ENCODE measurements at places on chromosomes 3 and 15.

- DNase-seq = no peak
Observed at GRCh38 chr3:30233913-30234646, 372.3 kb upstream of the TGFBR2 start.

GRCh38 chr3:105040026-105040622 is 326.6 kb upstream of the ALCAM start:
- DNase-seq = no peak

DNA sequence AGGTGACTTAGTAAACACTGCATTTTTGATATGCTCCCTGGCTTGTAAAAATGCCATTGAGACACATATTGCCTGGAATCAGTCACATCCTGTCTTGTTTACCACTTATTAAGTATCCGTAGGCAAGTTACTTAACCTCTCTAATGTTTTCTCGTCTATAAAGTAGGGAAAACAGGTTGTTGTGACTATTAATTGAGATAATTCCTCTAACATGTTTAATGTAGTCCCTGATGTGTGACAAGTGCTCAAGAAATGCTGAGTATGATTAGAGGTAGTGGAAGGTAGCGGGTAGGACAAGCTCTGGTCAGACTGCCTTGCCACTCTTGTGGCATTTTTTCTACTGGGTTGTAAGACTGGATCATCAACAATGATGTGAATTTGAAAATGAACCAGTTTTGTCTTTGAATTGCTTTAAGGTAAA is 54.1 kb downstream of the NFKBIZ start:
- no peak for DNase-seq

DNA sequence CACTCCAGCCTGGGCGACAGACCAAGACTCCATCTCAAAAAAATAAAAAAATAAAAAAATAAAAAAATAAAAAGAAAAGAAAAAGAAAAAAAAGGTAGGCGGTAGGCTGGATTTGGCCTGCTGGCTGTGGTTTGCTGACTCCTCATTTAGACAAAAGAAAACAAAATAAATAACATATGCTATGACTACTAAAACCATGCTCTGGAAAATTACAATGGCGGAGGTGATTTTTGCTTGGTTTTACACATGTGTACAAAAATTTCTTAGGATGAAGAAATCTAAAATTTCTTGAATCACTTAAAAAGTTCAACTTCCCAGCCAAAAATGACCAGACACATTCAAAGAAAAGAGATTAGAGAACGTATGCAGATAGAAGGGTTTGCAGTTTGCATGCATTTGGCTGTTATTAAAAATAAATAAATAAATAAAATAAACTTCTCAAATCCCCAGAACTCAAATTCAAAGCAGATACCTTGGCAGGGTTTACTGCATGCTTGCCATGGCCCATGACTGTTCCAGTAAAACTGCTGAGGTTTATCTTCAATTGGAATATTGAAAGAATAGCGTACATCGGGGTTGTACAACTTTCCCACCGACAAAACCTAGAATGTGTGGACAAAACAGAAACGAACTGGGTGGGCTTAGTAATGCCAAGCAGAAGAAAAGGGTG is 65.9 kb downstream of the ADAMTS9 start:
- no peak for DNase-seq

GRCh38 chr15:57865294-57865693 is 158.8 kb downstream of the POLR2M start:
- DNase-seq = no peak

- no peak for DNase-seq
Observed at GRCh38 chr15:80155001-80155377, 2.2 kb downstream of the FAH start.

DNA sequence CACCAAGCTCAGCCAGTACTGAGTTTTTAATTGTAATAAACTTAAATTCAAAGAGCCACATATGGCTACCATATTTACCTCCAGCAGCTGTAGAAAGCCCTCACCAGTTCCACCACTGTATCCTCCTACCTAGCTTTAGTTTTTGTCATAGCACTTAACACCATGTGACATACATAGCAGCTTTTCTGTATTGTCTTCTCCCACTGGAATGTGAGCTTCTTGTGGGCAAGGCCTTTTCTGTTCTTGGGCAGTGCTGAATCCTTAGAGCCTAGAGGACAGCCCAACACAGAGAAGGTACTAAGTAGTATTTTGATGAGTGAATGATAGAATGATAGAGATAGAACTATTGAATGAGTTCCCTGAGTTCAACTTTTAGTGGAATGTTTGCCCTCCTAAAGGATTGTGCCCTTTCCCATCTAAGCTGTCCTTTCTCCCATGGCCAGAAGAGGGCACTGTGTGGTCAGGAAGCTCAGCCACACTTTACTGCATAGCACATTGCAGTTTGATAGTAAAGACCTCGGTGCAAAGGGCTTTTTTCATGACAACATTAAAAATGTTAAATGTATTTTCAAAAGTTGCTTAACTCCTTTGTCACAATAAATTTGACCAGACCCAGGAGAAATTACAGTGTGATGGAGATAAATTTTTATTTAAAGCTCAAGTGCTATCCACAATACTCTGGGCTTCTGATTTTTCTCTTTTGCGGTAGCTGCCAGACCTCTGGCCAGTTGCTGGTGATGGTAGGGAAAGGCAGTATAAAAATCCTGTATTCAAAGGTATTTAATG is 115.8 kb downstream of the GHSR start:
- no peak for DNase-seq

DNA sequence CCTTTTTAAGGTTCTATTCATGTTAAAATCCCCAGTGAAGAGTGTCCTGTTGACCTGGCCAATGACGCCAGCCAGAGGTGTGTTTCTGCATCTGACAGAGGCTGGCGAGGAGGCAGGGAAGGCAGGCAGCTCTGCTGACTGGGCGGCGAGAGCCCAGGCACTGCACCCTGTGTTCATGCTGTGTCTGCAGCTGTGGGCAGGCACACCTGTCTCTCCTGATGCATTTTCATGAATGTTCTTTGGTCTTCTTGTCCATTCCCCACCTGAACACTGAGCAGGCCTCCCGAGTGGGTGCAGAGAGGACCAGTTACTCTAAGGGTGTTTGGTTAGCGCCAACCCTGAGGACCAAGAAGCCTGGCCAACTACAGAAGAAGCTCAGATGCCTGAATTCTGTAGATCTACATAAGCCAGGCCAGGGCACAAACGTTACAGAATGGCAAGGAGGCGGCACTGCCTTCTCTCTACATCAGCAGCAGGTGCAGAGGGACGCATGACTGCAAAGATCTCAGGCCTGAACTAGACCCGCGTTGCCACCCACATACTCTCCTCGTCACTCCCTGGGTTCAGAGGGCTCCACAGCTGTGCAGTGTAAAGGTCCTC is 233.7 kb downstream of the OCA2 start:
- no peak for DNase-seq

DNA sequence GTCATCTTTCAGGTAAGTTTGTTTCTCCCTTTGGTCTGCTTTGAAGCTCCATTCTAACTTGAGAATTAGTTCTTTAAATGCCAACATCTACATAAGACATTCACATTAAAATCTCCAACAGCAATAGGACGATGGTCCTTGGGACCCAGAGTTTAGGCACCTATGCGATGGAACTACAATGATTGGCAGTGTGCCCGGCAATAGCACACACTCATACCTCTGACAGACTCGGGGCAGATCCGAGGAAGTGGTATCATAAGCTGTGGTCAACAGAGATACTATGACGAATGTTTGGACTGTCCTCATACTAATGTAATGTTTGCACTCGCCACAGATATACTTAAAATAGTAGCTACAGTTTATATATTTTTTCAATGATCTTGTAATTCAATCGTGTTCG is 34.2 kb upstream of the NR2F2 start:
- DNase-seq = no peak

DNA sequence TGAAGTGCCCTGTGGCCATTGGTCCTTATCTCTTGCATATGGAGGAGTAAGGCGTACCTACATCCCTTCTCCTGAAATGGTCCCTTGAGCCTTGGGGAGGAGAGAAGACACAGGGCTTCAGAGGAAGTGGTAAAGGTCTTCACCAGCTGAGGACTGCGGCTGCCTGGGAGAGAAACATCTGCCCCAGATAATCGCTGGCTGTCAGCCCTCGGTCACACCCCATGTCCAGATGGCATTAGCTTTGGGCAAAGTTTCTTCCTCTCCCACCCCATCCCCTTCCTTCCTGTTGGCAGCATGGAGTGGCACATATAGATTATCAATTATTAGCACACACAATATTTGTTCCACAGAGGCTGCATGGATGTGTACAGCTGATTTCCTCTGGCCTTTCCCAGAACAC is 61.6 kb downstream of the LRTM1 start:
- no peak for DNase-seq

DNA sequence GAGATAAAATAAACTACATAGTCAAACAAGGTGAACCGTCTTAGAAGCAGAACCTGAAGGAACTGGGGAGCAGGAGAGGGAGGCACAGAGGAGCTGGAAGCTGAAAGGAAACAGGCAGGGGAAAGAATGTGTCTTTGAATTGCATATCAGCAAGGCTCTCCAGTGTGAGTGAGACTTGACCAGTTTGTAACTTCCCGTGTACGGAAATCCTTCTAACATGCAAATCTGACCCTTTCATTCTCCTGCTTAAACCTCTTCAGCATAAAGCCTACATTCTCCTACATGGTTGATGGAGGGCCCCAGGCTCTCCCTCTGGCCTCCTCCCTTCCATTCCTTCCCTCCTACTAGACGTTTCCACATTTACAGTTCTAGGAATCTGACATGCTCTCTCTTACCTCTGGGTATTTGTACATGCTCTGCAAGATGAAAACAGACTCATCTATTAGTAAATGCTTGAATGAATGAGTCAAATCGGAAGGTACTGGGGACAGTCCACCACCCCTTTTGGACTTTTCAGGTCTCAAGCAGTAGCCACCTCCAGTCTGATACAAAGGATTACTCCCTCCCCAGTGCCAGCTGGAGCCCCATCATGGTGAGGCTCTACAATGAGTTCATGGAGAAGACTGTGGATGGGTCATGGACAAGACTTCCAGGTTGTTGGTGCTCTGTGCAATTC is 6.1 kb upstream of the SLC25A38 start:
- DNase-seq = no peak

DNA sequence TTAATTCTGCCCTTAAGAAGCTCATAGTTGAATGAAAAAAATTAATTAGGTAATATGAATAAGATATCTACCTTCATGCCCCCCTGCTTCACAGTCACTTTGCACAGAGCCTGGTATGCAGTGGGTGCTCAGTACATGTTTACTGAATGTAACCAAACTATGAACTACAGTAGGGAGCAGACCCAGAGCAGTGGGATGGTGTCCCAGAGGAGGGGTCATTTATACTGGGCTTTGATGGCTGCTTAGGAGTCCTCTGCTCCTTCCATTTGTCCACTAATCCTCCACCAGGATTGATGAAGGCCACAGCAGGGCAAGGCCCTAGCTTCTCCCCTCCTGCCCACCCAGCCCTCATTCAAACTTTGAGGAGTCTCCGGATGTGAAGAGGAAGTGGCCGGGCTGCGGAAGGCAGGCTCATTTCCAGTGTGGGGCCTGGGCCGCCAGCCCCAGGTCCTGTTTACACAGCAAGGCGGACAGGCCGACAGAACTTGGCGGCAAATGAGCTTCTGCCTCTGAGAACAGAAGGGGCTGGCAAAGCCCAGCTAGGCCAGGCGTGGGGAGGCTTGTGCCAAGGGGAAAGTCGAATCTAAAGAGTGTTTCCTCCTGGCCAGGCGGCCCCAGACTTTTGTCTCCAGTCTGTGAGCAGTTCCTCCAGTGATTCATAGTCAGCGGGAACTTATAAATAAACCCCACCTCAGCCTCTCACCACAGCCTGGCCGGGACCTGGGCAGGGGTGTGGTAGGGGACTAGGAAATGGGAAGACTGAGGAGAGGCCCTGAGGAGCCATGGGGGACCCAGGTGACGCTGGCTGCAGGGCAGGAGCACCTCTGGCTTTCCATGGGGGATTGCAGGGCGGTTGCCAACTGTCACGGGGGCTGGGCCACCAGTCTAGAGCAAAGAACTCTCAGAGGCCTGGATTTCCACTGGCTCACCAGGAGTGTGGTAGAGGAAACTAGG is 51.6 kb upstream of the LCTL start:
- peak; percentile 83 for DNase-seq

DNA sequence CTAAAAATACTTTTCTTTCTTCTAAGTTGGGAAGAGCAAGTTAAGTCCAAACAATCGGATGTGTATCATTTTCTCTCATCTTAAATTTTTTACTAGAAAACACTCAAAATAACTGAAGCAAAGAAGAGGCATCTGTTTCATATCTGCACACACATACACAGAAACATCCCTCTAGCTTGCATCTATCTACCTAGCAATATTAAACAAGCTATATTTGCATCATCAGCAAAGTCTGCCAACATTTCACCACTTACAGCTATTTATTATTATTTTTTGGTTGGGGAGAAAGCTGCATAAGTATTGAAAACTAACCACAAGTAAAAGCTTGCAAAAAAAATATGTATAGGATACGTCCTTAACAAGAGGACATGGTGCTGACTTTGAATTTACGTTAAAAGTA is 1.9 kb downstream of the GOLIM4 start:
- no peak for DNase-seq

- DNase-seq = no peak
Observed at GRCh38 chr3:192869131-192870031, 48.3 kb downstream of the MB21D2 start.

DNA sequence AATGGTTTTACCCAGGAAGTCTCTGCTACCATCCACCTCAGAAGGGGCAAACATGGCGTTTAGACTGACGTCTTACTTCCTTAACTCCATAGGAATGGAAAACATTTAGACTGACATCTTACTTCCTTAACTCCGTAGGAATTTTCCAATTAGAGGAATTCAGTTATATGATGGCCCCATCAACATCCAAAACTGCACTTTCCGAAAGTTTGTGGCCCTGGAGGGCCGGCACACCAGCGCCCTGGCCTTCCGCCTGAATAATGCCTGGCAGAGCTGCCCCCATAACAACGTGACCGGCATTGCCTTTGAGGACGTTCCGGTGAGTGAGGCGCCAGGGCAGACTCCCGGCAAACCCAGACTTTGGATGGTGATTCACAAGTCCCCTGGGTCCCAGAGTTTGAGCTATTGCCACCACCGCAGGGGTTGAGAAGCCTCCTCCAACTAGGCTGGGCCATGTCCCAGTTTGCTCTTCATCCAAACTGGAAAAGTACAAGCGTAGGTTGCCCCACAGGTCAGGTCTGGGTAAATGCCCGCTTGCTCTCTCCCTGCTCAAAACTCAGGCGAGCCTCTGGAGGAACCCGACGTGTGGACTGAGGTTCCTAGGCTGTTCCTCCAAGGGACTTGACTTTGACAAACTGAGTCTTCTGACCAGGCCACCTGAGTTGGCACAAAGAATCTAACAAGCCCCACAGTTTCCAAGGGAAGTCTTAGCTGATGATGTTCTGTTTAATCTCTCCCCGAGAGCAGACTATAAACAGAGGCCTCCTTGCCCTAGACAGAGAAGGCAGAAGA is 57.7 kb downstream of the MESD start:
- DNase-seq = no peak

DNA sequence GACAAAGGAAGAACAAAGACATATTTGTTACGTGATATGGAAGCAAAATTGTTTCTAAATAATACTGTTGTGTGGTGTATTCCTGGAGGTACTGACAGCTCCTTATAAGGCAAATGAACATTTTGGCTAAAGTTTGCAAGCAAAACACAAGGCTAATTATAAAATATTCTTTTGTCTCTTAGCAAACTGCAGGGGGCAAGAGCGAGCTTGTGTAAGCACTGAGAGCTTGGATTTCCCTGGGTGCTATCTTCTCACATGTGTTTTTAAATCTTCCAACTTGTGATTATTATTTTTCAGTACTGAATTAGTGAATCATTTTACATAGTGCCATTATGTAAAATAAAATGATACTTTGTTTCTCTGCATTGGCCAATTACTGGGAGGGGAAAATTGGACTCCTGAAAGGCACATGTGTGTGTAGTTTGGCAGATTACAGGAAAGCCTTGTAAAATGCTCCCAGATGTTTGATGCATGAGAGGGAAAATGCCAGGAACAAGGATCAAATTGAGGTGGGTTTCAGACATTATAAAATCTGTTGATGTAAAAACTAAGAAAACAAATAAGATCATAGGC is 611.5 kb downstream of the AGBL1 start:
- DNase-seq = no peak

Data from left hindlimb (tissue), 1 donor.